ENCODE measurements at places on chromosomes 1 and 21. TPM values are rescaled to one million over a fixed set of nuclear protein-coding genes. Genes with fewer than 3 reads are reported as not detected.

DNA sequence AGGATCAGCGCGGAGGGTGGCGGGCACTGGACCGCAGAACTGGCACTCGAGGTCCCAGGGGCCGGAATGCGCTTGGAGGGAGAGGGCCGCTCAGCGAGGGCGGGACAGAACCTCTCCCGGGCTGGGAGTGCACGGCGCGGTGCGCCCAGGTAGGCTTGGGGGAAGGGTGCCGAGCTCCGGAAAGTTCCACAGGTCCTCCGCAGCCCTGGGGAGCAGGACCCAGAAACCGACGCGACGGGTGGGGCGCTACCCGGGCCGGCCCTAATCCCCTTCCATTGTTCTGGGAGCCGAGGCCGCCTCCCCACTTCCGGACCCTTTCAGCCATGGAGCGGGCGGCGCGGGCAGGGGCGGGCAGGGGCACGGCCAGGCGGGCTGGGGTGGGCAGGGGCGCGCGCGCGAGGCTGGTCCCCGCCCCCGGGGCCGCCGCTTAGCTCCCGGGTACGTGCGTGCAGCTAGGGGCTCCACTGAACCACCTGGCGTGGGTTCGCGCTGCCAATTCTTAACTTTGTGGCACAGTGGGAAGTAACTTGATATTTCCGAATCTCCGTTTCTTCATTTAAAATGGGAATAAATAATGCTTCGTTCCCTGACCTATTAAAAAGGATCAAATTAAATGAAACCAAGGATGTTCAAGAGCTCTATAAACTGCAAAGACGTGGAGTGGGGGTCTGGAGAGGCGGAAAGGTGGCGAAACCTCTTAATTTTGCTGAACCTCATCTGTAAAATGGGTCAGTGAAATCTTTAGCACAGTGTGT is 20.7 kb downstream of the LGR6 start:
- no peak for DNase-seq

GRCh38 chr1:94974824-94975223 is 47.9 kb upstream of the CNN3 start:
- no peak for DNase-seq

GRCh38 chr1:1603671-1604373 is 3.9 kb upstream of the FNDC10 start:
- no peak for DNase-seq

DNA sequence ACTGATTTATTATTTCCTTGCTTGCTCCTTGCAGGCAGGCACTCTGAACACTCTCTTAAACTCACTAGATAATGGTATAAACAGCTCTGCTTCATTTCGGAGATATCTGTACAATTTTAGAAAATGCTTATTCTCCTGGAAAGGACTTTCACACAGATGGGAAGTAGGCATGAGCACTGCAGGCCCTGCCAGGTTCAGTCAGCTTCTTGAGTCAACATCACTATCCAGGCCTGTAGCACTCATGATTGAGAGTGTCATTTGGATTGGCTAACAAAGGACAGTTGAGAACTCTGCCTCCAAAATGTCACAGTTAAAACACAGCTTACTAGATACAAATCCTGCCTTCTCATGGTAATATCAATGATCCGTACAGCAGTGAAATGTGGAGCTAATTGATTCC is 181.9 kb downstream of the CYYR1 start:
- no peak for DNase-seq

GRCh38 chr1:206958144-206958543 is 11.9 kb upstream of the PIGR start:
- DNase-seq: no peak

Gene DYNLT5
- not detected for total RNA-seq

All from PC-9 (cell line).